ENCODE measurements at places on chromosomes 13 and 19.

DNA sequence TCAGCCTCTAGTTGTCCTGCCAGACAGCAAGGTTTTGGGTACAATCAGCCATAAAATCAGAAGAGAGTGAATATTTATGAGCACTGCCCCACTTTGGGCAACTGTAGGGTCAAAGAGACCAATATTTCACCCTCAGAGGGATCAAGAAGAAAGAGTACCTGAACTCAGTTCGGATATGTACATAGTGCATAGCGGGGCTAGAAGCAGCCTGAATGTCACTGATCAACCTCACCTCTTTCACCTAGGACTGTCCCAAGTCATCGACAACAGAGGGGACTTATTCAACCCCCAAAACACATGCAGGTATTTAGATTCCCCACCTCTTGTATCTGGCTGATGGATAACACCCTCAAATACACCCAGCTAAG lies 446.9 kb downstream of the COG6 start:
- no peak for DNase-seq

- DNase-seq, result no peak
Measured at GRCh38 chr13:35988648-35989081, 142.5 kb downstream of the DCLK1 start.

DNA sequence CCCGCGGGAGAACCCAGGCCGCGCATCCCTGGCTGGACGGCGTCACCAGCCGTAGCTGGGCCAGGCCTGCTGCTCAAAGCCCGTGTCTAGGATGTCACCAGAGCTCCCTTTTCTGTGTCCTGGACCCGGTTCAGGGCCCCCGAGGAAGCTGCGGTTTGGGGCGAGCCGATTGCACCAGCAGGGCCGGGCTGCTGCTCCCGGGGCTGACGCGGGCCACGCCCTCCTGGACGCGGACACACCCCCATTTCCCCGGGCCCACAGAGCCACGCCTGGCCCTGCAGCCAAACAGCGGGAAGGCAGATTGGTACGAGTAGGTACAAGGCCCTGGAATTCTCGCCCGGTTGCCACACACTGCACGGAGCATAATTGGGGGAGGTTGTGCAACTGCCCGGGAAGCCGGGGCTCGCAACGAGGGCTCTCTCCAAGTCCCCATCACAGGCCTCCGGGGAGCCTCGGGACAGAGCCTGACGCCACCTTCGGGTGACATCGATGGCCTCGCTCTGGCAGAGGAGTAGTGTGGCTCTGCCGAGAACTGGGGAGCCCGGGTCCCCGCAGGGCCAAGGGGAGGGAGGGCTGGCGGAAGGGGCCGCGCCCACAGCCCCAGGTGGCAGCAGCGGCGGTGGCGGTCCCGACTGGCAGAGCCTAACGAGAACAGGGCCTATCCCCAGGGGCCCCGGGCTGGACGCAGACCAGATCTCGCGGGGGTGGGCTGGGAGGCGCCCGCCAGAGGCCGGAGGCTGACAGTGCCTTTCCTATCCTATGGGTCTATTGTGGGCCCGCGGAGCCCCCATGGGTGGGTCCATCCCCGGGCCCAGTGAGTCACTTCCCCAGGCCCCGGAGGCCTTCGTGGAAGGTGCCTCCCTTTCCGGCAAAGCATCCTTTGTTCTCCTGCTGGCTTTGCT lies 23.5 kb downstream of the KCTD15 start:
- DNase-seq, result no peak

DNA sequence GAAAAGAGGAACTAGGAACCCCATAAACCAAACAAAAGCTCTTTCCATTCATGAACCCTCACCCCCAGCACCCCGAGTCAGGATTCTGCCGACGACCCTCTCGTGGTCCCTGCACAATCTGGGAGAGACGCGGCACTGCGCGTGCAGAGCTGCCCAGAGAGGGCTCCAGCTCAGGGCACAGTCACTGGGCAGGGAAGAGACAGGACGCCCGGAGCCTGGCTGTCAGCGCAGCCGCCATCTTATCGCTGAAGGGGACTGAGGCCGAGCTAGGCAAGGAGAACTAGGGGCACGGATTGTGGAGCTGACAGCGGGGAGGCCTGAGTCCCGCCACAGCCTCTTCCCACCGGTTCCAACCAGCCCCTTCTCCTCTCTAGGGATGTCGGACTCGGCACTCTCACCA lies 349 bp downstream of the ZNF98 start:
- DNase-seq, result no peak

- DNase-seq, result no peak
Measured at GRCh38 chr19:12647490-12648071, 19.0 kb downstream of the MAN2B1 start.

DNA sequence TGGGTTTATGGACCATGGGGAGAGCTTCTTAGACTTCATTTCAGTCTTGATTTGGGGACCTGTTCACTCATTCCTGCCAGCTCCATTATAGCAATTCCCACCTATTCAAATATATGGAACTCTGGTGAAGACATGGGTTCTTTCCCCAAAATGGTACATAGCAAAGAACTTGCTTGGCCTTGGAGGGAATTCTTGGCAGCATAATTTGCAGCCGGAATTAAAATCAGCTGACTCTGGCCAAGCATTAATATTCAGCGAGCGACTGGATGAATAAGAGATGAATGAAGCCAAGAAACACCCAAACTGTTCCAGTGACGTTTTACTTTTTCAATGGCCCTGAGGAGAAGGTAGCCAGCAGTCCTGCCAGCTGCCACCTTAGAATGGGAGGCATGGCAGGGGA lies 88.4 kb upstream of the SOX1 start:
- no peak for DNase-seq

DNA sequence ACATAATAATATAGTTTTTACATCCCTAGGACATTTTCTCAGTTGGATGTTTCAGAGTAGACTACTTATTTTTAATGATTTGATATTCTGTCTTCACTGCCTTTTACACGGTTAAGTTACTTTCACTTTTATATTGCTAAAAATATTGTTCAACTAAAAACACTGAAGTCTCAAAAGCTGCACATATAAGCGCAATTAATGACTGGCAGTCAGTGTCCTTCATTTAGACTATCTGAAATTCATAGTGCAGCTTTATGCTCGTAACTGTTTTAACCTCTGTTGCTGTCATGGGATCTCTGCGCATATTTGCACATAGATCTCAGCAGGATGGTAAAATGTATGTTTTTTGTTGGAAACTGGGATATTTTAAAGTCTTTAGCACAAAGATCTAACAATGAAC lies 864.3 kb downstream of the SLITRK6 start:
- DNase-seq, result no peak

DNA sequence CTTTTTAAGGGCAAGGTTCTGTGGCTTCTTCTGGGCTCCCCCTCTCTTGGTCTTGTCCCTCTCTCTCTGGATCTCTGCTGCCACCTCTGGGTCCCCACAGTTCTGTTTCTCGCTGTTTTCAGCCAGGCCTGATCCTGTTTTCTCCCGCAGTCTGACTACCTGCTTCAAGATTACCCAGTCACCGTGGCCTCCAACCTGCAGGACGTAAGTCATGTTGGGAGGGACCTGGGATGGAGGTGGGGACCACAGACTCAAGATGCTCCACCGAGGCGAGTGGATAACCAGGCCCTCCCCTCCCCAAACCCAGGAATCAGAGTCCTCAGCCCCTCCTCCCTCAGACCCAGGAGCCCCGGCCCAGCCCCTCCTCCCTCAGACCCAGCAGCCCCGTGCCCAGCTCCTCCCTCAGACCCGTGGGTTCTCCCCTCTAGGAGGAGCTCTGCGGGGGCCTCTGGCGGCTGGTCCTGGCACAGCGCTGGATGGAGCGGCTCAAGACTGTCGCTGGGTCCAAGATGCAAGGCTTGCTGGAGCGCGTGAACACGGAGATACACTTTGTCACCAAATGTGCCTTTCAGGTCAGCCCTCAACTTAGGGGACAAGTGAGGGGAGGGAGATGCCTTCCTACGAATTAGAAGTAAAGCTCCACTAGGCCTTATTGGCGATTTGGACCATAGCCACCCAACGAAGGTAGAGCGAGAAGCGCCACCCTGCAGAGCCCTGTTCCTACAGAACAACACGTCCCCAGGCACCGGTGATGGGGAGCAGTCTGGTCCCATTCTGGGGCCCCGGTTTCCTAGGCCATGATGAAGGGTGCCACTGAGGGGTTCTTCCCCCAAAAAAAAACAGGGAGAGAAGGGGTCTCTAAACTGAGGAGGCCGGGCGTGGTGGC lies 2.2 kb downstream of the FLT3LG start:
- DNase-seq, result no peak

DNA sequence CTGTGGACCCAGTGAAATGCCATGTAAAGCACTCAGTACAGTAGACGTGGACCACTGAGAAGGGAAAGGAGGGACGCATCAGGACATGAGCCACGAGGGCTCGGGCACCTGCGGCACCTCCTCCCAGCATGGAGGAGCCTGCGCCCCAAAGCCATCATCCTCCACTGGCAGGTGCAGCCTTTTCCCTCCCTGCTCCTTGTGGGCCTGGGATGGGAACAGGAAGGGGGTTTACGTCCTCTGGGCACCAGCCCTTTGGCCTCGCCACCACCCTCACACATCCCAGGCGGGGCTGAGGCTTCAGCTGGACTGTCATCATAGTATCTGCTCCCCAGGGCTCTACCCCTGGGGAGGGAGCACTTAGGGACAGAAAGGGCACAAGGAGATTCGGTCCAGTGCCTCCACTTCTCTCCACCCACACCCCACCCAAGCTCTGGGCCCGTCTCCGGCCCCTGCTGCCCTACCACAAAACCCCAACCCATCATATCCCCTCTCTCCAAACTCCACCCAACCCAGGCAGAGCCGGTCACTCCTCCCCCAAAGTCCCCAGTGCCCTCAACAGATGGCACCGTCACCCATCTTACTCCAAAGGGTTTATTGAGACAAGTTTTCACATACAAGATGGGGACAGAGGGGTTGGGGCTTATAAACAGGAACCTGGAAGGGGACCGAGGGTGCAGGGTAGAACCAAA lies 2.2 kb upstream of the PRKD2 start:
- no peak for DNase-seq

GRCh38 chr13:25493931-25494640 lies 122.3 kb downstream of the ATP8A2 start:
- no peak for DNase-seq

DNA sequence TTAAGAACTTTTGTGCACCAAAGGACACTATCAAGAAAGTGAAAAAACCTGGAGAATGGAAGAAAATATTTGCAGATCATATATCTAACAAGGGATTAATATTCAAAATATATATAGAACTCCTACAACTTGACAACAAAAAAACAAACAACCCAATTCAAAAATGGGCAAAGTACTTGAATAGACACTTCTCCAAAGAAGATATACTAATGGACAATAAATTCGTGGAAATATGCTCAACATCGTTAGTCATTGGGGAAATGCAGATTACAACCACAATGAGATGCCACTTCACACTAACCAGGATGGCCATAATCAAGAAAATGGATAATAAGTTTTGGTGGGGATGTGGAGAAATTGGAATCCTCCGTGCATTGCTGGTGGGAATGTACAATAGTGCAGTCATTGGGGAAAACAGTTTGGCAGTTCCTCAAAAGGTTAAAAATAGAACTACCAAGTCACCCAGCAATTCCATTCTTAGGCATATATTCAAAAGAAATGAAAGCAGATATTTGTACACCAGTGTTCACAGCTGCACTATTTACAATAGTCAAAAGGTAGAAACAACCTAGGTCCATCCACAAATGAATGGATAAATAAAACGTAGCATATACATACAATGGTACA lies 2.2 kb upstream of the LSR start:
- DNase-seq, result no peak

GRCh38 chr19:17829855-17830566 lies 8.7 kb upstream of the INSL3 start:
- no peak for DNase-seq

- peak; percentile 9 for DNase-seq
Measured at GRCh38 chr19:16888629-16889365, at the start of gene F2RL3. Gene F2RL3, plus strand, starts transcription at chr19:16888999. Its CDS starts 191 bp downstream, at chr19:16889190.

GRCh38 chr13:98570929-98571372 lies 6.0 kb downstream of the STK24 start:
- no peak for DNase-seq

- peak; percentile 17 for DNase-seq
Measured at GRCh38 chr13:30191491-30192100, 115.8 kb downstream of the KATNAL1 start.

DNA sequence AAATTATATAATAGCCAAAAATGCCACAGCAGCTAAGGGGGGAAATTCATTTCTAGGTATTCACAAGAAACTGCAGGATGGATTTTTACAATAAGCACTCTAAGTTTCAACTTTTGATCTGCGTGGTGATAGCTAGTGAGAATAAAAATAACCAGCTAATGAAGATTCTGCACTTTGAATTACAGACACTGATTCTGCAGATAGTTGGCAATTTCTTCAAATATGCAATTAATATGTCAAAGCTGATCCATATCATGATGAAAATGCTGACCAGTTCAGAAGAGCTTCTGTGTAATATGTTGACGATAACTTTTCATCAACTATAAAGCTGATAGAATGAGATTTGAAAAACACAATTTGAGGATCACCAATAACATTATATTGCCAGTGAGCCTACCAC lies 1272.9 kb downstream of the EFNB2 start:
- no peak for DNase-seq

DNA sequence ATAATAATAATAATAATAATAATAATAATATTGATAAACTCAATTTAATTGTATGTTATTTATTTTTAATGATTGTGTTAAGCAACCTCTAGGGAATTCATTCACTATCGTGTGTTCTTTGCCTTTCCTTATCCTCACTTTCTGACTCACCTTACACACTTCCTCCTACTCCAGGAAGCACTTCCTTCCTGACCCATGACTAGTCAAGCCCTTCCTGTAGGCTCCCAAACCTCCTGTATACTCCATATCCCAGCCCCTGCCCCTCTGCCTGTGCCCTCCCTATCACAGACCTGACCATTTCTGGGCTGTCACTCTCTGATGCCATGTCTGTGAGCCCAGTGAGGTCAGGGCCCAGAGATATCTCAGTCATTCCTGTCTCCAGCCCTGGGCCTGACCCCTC lies 7.6 kb downstream of the LGALS4 start:
- DNase-seq, result no peak

DNA sequence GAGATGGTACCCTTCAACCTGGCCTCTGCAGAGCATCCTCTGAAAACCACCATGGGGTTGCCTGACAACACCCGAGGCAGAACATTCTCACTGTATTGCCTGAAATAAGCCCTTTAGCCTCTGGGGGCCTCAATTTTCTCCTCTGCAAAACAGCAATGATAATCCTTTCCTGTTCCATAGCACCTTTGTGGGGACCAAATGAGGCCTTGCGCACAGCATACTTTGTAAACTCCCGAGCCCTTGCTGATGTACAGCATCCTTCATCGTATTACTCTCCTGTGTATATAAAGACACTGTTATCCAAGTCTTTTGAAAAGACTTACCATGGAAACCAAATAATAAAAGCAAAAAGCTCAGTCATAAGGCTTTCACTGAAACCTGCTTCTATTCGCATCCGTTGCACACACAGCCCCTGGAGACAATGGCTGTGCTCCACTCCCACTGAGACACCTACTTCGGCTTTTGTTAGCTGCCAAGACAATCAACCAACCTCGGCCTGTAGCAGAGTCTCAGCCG lies 276.0 kb downstream of the FOXO1 start:
- no peak for DNase-seq

DNA sequence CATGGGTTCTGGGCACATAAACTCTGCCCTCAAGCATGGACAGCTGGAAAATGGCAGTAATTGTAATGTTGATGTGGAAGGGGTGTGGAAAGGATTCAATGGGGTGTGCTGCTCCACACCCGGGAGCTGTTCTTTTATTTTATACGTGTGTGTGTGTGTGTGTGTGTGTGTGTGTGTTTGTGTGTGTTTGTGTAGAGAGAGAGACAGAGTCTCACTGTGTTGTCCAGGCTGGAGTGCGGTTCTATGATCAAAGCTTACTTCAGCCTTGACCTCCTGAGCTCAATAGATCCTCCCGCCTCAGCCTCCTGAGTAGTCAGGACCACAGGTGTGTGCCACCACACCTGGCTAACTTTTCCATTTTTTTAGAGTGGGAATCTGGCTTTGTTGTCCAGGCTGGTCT lies 2.8 kb downstream of the MRPS12 start:
- no peak for DNase-seq

GRCh38 chr13:42539670-42540069 lies 34.3 kb upstream of the TNFSF11 start:
- no peak for DNase-seq
